ENCODE measurements at places on chromosomes 3 and 15.

- no peak for DNase-seq
Measured at GRCh38 chr15:37581866-37582532, 352.4 kb upstream of the TMCO5A start.

DNA sequence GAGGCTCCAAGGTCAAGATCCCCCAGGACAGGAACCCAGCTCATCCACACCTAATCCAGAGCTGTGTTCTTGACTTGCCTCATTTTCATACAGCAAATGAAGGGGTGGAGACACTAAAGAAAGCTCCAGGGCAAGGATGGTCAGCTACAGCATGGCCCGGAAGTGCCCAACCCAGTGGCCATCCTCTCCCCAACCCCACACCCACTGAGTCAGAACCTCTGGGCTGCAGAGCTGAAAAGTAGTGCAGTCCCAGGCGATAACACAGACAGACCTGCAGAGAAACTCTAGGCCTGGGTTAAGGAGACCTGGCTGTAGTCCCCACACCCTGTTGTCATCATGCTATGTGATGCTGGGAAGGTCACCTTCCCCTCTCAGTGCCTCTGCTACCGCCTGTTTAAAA, 85.3 kb downstream of the SEMA5B start:
- no peak for DNase-seq

- DNase-seq = peak; percentile 90
Measured at GRCh38 chr3:157360044-157360443, 76.6 kb upstream of the PTX3 start.

- DNase-seq = no peak
Measured at GRCh38 chr3:157982359-157982758, 123.9 kb downstream of the SHOX2 start.

DNA sequence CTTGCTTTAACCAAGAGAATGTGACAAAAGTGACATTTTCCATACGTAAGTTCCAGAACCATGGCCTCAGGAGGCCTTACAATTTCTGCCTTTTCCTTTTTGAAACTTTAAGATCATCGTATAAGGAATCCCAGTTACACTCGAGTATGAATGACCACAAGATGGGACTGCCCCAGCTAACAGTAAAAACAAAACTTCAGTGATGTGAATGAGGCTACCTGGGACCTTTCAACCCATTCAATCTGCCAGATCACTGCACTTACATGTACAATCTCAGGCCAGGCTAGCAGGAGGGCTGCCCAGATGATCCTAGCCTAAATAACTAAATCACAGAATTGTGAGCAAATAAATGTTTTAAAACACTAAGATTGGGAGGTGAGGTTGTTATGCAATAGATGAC, 328.8 kb downstream of the CNTN6 start:
- no peak for DNase-seq

DNA sequence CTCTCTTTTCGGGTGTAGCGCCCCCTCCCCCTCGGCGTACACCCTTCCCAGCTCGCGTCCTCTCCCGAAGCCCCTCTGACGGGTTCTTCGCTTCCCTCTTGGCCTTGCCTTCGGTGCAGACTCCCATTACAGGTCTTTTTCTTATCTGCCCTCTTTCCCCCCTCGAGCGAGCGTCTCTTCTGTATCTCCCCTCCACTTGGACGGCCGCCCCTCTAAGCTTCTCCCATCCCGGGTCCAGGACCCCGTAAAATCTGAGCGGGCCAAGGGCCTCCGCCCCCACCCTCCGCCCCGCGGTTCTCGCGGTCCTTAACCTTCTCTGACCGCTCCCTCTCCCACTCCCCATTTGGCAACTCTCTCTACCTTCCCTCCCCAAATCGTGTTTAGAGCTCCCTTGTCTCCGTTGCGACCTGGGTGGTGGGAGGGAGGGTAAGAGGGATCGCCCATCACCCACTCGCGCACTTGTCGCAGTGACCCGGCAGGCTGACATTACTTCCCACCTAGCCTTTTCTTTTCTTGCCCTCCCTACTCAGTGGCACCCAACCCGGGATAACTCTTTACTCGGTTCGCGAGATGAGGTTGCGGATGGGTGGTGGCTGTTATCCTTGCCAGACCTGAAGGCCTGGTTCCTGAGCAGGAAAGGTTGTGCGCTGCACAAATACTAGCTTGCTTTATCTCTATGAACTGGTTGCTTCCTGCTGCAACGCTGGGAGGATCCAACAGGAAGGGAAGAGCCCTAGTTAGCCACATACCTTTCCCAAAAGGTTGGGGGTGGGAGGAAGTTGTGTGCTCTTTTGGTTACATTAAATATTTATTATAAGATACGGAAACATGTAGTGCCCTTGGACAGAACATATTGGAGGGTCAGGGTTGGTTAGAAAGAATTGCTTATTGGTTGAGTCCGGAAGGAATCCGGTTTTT, 922 bp downstream of the RAB11A start:
- DNase-seq = peak; percentile 39

- DNase-seq = no peak
Measured at GRCh38 chr3:23002151-23002550, 201.0 kb upstream of the UBE2E2 start.

- DNase-seq = no peak
Measured at GRCh38 chr15:57253082-57253481, 123.2 kb upstream of the CGNL1 start.

DNA sequence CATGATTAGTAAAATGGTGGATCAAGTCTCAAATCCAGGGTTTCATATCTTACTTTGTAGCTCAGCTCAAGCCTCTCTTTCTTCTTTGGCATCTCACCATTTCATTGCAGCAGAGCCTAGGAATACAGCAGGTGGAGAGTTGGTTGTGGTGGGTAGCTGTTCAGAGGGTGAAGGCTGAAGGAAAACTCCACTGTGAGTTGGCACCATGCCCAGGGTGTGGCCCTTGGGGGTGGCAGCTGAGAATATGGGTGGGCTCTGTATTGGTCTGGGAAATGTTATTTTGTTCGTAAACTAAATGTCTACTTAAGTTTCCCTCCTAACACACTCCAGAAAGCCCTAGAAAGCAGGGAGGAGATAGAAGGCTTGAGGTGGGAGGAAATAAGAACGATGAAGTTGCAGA, 1.7 kb upstream of the MAP1A start:
- no peak for DNase-seq

GRCh38 chr3:84077479-84077878, 881.3 kb upstream of the CADM2 start:
- DNase-seq = no peak

DNA sequence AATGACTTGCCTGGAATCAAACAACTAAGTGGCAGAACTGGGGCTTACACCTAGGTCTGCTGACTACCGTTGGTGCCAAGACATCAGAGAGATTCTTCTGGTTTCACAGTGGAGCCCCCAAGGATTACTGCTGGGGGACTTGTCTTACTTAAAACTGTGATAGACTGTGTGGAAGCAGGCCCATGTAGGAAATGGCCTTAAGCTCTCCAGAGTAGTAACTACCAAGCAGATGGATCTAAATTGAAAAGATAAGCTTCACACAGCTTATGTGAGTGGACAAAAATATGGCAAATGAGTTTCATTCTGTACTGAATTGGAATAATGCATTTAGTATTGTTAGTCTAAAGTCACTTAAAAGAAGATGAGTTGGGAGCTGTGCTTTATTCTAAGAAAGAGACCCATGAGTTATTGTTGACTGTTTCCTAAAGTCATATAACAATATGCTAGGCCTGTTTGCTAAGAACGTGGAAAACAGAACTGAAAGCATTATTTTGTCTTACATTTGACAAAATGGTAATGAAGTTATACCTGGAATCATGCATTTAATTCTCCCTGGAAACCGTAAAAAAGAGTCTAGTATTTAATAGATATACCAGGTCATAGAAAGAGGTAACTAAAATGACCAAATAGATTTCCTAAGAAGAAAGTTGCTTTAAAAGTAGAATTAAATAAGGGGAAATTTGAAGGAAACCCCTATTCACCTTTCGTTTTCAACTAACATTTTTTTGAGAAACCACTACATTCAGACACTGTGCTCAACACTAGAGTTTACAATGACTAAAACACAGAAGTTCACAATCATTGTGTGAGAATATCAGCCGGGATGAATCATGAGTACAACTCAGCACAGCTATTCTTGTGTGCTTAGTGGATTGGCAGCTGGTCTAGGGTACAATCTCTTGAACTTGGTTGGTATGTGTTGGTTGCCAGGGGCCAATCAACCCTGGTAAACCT, 13.0 kb upstream of the MAPK6 start:
- peak; percentile 68 for DNase-seq

DNA sequence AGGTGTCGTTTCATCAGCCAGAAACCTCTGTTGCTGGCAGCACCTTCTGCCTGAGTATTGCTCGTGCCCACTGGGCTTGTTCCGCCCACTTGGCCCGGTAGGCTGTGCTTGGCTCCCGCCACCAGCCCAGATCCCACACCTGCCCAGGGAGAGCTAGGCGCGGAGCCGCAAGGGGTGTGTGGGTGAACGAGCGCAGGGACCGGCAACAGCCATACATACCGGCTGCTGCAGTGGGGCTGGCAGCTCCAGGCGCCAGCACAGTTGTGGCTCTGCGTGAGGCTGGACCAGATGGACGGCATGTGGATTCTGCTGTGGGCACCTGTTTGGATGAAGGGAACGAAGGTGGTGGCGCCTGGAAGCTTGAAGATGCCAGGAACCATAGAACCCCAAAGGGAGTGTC, 331.5 kb upstream of the MCTP2 start:
- DNase-seq = no peak

GRCh38 chr3:133570139-133570936, 3.1 kb upstream of the CDV3 start:
- peak; percentile 71 for DNase-seq

- no peak for DNase-seq
Measured at GRCh38 chr3:171809611-171809860, 747 bp downstream of the PLD1 start.

DNA sequence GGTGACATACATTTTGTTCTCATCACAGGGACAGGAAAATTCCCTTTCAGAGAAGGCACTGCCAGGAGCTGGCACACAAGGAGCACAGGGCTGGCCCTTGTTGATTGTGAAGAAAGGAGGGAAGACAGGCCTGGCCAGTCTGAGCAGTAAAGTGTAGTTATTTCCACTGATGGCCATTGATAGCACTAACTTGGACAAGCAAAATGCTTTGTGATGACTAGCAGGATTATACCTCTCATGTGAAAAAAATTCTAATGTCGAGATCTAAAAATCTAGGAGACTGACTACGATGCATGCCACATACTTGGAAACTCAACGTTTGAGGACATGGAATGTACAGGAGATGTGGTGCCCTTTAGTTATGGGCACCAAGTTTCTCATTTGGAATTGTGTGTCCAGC, 54.3 kb upstream of the ST8SIA2 start:
- DNase-seq = no peak

- DNase-seq = no peak
Measured at GRCh38 chr3:43013743-43014155, 34.6 kb downstream of the GASK1A start.

DNA sequence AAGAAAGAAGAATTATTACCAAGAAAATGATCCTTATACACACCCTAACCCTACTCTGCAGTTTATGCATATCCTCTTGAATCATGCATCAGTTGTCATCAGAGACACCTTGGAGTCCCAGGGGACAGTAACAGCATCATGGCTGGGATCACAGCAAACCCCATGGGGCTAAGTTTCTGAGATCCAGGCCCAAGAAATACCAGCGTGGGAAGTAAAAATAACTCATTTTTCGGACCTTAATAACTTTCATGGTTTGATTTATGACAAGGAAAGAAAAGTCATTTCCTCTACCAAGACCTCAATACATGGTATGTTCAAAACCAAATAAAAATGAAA, 38.8 kb upstream of the B3GNT5 start:
- DNase-seq = no peak

GRCh38 chr3:37484884-37485559, 310.6 kb upstream of the LRRFIP2 start:
- DNase-seq = no peak

GRCh38 chr15:61064651-61065050, 164.5 kb downstream of the RORA start:
- DNase-seq = no peak

All from amniotic epithelial cell (primary cell).